ENCODE measurements at places on chromosomes 16 and 17.
A peak's percentile ranks its signal among the peaks of the same experiment; 100 is the strongest.

DNA sequence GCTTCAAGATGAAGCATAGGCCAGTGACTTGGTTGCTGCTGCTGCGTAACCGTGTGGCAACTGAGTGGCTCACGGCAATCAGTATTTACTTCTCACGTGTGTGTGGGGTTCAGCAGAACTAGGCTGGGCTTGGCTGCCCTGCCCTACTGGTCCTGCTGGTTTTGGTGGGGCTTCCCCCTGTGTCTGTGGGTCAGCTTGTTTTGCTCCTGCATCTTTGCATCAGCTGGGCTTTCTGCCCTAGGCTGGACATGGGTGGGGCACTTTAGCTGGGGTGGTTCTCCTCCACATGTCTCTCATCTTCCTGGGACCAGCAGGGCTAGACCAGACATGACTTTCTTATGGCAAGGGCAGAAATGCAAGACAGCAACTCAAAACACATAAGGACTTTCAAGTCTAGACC is 550.5 kb downstream of the MAF start:
- DNase-seq: no peak

GRCh38 chr16:77183137-77183536 is 7.9 kb upstream of the MON1B start:
- no peak for DNase-seq

DNA sequence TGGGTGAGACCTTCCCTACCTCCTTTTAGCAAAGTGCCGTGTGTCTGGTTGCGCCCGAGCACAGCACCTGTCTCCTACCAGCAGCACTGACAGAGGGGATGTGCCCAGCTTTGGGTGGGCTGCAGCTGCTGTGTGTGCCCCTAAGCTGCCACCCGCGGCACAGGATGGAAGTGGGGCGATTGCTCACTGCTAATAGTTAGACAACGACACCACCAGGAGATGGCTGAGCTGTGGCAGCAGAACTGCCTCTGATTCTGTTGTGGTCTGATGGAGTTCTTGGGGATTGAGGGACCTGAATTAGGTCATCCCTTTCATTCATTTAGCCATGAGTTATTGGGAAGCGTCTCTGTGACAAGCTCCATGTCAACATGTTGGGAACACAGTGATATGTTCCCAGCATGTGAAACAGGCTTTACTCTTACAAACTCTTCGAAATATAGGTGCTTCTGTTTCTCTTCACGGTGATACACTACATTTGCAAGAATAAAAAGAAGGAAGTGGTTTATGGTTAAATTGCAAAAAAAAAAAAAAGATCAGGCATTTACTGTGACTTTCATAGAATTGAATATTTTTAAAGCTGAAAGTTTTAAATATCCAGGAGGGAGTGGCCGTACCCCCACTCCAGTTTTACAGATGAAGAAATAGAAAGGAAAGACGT is 184.4 kb downstream of the MAF start:
- no peak for DNase-seq

GRCh38 chr17:2050300-2051060 is 4.4 kb upstream of the HIC1 start:
- peak; percentile 85 for DNase-seq

DNA sequence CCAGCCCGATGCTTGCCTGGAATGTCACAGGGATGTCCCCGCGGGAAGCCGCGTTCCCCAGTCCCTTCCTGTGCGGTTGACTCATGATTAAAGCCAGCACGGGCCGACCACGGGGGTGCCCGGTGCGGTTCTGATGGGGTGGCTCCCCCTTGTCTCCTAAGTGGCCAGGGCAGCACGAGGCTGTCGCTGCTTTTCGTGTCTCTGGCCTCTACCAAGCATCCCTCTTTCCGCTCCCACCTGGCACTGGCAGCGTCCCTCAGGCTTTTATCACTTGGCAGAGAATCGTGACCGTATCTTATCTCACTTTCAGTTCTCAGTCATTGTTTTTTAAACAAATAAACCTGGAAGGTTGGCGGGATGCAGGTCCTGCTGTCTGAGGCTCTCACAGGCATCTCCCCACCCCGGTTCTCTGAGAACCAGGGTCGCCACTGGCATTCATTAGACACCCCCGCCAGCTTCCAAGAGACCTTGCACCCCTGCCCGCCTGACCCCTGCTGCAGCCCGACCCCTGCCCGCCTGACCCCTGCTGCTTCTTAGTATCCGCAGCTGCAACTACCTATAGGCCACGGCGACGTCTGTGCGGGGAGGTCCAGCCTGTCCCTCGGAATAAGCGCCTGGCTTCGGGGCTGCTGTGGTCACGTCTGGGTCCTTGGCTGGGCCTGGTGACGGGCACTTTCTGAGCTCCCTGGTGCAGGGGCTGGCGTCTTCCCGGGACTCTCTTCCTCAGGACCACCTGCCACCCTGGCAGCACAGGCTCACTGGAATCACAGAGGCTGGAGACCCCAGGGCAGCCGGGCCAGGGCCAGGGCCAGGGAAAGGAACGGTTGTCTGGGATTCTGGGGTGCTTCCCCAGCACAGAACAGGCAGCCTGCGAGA is 7.5 kb downstream of the C1QTNF8 start:
- peak; percentile 59 for DNase-seq

DNA sequence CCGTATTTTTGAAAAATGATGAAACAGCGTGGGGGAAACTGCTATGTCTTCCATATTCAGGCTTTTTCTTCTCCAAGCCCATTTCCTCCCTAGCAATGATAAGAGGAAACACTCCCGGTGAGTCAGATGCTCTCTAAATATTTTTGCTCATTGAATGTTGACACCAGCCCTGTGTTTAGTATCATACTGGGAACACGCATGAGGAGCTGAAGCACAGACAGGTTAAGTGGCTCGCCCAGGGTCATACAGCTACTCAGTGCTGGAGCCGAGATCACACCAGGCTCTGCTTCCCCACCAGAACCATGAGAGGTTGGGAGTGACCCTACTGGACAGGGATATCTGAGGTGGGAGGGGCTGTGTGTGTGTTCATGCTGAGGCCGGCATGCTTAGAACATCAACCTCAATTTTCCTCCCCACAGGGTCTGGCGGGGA is 37.8 kb upstream of the ADGRG1 start:
- peak; percentile 72 for DNase-seq

DNA sequence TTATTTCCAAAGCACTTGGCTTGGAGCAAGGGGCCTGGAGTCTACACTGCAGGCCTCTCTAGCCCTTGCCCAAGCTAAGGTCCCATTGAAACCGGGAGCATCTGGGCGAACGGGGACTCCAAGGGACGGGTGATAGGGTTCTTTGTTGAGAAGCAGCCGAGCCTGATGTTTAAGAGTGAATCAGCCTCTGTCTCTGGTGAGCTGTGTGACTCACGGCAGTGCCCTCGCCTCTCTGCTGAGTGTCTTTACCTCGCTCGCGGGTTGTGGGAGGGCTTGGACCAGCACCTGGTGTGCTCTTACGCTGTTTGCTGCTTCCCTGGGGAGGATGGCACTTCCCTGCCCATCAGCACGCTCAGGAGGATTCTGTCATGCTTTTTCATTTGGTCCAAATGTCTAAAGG is 1.3 kb downstream of the HGS start:
- peak; percentile 69 for DNase-seq

GRCh38 chr17:51423421-51424160 is 163.2 kb downstream of the UTP18 start:
- no peak for DNase-seq

DNA sequence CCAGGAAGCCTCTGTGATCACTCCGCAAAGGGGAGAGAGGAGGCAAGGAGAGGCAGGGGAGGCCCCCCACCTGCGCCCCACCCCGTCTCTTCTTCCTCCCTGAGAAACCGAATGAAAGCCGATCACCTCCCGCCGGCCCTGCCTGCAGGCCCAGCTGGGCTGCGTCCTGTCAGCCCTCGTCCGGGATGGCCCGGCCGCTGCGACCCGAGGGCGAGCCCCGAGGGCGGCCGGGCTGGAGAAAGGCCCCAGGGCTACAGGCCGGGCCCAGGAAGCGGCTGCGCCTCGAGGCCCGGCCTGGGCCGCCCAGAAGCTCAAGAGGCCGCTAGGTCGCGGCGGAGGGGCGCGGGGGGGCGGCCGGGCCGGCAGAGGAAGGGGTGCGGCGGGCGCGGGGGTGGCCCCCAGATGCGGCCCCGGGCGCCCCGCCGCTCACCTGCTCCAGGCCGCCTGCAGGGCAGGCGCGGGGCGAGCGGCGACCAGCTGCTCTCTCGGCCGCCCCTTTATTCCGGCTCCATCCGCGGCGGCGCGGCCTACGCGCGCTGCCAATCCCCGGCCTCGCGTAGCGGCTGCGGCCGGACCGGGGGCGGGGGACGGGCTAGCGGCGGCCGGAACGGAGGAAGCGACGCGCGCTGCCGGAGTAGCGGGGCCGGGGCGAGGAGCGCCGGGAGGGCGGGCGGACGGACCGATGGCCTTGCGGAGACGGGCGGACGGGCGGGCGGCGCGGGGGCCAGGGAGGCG is at the start of gene ZNF319:
TSS of gene ZNF319 (minus strand) at position 702 of the 735 bp plus-strand sequence. CDS start 2,407 bp downstream, outside the sequence.
- DNase-seq: no peak

DNA sequence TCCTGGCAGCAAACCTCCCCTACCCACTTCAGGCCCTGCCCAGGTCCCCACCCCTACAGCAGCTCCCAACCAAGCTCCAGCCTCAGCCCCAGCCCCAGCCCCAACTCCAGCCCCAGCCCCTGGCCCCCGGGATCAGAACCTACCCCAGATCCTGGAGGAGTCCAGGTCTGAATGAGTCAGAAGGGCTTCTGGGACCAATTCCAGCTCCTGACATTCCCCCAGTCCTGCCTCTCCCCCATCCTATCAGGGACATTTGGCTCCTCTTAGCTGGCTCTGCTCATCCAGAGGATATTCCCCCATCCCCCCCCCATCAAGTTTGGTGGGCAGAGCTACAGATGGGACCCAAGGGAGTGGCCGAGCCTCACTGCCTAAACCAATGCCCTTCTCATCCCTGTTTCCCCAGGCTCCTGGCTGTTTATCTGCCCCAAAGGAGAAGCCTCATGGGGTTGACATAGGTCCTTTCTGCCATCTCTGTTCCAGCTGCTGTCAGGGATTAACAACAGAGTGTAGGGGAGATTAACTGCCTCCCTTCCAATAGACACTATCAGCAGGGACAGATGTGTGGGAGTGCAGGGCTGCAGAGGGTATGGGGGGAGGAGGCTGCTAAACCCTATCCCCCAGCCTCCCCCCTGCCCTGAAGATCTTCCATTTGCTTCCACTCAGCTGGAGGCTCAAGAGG is 16.5 kb downstream of the CNTNAP1 start:
- peak; percentile 29 for DNase-seq

DNA sequence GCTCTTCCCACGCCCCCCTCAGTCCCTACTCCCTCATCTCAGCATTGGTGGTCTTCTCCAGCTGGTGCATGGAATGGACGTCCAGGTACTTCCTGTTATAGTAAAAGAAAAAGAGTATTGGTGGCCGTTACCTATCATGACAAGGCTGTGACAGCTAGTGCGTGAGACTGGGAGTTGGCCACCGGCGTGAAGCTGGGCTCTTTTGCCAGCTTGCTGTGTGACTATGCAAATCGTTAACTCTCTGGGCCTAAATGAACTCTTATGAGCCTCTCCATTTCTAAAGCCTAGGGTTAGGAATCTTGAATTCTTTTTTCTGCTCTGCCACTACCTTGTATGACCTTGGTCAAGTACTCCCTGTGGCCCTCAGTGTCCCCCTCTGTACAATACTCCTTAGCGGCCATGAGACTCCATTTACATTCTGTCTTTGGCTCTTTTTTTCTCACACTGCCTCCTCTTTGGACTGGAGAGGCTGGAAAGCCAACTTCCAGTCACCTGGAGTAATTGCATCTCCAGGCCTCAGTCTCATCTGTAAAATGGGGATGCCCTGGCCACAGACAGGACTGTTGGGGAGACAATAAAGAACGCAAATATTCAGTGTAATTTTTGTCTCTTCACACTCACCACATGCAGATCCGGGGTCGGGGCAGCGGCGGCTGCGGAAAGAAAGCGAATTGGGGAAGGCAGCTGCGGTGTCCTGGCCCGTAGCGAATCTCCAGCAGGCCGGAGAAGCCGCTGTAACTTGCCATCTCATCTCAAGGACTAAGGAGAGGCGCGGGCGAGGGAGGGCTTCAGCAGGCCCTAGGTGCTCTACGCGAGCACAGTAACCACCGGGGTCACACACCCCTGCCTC is 1.1 kb downstream of the CFAP119 start:
- DNase-seq: no peak
